Astrocyte (in vitro differentiated cells and primary cell): ENCODE measurements at places on chromosomes 13 and 19.

DNA sequence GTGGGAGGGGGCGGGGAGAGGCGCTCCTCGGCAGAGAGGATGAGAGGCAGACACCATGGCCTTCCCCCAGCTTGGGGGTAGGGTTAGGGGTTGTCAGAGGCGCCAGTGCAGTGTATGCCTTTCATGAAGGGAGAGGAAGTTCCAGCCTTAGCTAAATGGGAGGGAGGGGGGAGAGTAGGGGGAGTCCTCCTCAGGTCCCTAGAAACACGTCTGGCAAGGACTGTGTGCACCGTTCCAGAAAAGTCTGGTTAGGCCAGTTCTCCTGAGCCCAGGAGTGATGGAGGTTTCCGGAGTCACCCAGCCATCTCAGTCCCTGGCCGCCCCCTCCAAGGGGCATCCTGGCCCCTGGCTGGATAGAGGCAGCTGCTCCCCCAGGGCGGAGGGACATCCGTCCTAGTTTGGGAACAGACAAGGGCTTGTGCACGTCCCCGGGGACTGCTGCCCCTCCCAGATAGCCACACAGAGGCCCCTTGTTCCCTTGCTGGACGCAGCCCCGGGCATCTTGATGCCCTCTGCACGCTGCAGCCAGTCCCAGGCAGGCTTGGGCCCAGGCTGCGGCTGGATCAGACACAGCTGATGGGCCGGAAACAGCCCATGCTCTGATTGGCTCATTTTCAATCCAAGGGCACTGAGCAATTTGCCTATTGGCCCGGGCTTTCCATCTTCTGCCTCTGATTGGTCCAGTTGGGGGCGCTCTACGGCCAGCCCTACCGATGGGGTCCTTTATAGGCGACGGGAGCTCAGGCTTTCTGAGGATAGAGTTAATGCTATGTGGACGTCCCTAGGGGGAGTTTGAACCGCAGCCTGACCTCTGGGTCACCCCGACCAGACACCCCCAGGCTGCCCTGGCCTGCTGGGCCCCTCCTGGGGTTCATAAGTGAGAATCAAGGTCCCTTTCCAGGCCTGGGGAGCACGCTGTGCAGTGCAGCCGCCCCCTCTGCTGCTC is 3.8 kb downstream of the S1PR2 start:
- no peak for DNase-seq

DNA sequence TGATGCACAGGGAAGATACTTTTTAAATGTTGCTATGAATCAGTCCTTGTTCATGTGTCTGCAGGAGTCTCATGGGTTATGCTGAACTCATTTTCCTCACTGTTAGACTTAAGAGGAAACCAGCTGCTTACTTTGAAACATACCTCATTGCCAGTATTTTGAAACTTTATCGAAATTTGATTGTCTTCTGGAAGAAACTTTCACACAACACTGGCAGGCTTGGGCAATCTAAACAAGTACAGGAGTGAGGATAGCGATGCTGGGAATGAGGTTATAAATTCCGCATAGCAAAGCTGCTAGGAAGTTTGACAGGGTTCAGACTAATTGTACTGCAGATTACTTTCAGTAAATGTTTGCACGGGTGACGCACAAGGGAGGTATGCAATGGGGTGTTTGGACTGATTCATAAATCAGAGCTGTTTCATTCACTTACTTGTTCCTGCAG is 245.7 kb downstream of the DNAJC15 start:
- DNase-seq, result peak; percentile 99

GRCh38 chr13:25819856-25820530 is 231.8 kb downstream of the SHISA2 start:
- DNase-seq, result no peak

- peak; percentile 97 for DNase-seq
Measured at GRCh38 chr19:31127134-31127967, 221.9 kb downstream of the TSHZ3 start.

DNA sequence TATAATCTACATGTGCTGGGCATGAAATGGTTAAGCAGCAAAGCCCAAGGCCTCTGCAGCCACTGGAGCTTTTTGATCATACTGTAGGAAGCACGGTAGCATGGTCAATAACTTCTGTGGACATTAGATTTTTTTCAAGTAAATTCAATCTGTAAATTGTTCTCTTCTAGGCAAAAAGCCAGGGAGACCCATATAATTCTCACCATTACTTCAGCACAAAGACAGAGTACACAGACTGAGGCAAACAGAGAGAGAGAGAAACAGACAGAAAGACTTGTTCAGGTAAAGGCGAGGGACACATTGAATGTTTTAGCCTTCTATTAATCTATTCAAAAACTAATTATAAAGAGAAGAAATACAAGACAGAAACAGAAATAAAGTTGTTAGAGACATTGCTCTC is 349.4 kb downstream of the RFC3 start:
- no peak for DNase-seq

DNA sequence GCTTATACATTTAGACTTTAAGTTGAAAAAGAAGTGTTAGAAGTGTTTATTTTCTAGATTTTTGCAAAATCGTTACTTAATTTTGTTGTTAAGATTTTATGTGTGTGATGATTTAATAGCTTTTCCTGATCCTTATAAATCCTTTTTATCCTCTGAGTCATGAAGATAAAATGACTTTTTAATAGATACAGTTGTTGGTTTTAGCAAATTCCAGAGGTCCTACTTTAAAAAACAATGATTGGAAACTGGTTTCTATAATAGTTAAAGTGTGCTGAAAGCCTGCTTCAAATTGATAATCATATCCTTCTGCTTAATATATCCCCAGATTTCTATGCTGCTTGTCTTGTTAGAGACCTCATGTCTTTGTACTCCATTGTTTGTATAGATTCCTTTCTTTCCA is 39.0 kb downstream of the RNASEH2B start:
- peak; percentile 16 for DNase-seq

DNA sequence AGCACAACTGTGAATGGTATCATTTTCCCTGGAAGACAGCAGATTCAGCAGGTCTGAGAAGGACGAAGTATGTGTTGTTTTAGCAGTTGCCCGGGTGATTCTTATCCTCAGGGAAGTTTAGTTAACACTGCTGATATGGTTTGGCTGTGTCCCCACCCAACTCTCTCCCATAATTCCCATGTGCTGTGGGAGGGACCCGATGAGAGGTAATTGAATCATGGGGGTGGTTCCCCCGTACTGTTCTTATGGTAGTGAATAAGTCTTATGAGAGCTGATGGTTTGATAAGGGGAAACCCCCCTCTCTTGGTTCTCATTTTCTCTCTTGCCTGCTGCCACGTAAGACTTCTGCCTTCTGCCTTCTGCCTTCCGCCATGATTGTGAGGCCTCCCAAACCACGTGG is 81.0 kb upstream of the UBAC2 start:
- DNase-seq, result no peak

DNA sequence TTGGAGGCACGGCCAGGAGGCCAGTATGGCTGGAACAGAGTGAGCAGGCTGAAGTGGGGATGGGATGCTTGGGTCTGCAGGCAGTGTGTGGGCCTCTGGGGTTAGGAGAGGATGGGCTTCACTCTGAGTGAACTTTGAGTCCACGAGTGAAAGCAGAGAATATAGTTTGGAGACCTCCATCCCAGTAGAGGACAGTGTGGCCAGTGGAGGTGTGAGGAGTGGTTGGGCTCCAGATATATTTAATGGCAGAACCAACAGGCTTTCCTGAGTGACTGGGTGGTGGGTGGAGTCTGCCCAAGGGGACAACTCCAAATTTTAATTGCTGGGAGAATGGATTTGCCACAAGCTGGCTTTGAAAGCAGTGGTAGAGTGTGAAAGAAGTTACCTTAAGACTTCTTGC is 27.3 kb downstream of the GATAD2A start:
- DNase-seq, result no peak

DNA sequence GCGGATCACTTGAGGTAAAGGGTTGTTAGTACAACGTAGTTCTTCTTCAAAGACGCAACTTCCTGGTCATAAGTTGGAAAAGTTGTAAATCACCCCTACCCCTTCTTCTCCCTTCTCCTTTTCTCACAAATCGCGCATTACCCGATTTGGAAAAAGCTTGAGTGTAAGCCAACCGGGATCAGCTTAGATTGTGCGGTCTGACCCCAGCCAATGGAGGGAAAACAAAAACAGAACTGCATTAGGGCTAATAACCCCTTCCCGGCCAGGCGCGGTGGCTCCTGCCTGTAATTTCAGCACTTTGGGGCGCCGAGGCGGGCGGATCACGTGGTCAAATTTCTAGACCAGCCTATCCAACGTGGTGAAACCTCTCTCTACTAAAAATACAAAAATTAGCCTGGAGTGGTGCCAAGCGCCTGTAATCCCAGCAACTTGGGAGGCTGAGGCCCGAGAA is 806 bp downstream of the ZNF90 start:
- DNase-seq, result peak; percentile 18

DNA sequence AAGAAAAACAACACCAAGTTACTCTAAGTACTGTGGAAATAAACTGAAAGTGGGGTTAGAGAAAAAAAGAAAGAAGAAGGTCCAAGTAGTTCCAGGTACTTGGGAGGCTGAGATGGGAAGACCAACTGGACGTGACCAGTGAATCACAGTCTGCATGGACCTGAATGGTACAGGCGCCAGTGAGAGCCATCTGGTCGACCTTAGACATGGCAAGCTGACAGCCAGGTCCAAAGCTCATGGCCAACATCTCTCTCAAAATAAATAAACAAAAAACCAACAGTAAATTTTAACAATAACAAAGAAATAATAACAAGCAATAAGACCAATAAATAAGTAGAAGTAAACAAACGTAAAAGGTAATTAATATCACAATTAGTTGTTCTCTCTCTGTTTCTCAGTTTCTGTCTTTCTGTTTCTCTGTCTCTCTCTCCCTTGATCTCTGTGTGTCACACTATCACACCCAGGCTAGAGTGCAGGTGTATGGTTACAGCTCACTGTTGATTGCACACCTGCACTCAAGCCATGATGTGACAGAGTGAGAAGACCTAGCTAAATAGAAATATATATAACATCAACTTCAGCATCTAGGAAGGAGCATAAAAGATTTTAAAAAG is 31.6 kb upstream of the ZNF724 start:
- no peak for DNase-seq

DNA sequence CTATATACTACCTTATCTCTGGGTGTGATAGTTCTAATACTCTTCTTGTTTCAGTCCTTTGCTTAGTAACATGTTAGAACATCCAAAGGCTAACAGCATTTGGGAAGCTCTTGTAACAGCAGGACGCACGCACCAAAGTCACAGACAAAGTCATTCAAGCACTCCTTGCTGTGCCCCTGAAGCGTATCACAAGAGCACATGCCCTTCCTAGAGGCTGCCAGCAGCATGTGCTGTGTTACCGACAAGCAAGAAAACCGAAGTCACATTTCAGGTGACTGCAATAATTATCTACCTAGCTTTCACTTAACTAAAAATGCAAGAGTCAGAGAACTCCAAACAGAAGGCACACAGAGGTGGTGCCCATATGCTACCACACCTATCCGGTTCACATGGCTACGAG is 194.1 kb downstream of the KLF12 start:
- no peak for DNase-seq

DNA sequence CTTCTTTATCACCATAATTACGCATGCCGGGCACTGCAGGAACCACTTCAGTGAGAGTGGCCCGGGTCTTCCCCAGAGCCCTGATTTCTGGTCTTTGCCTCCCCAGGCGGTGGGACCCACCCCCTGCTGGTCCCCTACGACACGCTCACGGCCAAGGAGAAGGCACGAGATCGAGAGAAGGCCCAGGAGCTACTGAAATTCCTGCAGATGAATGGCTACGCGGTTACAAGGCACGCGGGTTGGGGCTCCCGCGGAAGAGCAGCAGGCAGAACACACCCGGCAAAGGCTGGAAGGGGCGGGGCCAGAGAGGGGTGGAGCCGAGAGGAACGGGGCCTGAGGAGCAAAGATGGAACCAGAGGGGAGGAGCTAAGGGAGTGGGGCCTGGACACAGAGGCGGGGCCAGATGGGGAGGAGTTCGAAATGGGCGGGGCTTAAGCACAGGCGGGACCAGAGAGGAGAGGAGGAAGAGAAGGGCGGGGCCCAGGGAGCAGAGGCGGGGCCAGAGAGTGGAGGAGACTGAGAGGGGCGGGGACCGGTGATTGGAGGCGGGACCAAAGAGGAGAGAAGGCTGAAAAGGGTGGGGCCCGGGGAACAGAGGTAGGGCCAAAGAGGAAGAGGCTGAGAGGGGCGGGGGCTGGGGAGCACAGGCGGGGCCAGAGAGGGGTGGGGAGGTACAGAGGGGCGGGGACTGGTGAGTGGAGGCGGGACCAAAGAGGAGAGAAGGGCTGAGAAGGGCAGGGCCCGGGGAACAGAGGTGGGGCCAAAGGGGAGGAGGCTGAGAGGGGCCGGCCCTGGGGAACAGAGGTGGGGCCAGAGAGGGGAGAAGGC is 73.4 kb downstream of the RYR1 start:
- no peak for DNase-seq

DNA sequence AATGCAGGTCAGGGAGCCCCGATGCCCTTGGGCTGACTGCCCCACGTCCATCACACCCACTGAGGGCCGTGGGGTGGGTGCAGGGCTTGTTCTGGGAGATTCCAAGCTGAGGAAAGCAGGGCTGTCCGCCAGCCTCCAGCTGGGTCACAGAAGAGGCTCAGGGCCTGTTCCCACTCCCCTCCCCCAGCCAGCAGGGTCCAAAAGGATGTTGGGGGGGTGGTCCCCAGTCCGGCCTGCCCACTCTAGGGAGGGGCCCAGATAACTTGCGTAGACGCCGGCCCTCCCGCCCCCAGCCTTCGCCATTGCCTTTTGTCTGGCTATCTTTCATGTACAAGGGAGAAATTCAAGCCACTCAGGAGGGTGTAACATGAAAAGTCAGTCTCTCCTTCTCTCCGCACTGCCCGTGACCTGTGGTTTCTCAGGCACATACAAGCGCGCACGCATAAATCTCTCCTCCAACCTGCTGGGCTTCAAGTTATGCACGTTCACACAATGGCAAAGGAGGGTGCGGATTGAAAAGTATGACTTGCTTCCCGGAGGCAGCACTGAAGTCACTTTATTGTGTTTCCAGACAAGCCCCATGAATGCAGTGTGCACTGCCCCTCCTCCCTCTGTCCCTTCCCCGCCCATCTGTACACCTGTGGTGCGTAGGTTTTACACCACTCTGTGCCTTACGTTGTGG is 20.2 kb downstream of the CARM1 start:
- no peak for DNase-seq

- DNase-seq, result no peak
Measured at GRCh38 chr19:33424181-33424580, 50.7 kb downstream of the CEBPG start.

DNA sequence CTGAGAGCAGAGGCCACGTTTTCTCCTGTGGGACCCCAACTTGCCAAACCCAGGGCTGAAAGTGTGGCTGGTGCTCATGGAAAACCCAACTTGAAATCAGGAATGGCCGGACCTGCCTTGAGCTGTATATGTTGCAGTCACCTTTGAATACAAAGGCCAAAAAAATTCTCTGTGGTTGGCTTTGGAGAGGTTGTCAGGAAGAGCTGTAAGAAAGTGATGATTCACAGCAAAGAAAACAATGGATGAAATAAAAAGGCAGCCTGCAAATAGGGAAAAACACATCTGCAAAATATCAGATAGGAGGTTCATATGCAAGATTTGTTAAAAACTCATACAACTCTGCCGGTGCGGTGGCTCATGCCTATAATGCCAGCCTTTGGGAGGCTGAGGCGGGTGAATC is 715.8 kb downstream of the UQCRFS1 start:
- DNase-seq, result peak; percentile 85
